ENCODE measurements at places on chromosomes 2 and 18.

GRCh38 chr2:147851244-147851930, 6.6 kb downstream of the ACVR2A start:
- DNase-seq, result no peak

GRCh38 chr2:118046634-118047210, 32.9 kb upstream of the CCDC93 start:
- no peak for DNase-seq

DNA sequence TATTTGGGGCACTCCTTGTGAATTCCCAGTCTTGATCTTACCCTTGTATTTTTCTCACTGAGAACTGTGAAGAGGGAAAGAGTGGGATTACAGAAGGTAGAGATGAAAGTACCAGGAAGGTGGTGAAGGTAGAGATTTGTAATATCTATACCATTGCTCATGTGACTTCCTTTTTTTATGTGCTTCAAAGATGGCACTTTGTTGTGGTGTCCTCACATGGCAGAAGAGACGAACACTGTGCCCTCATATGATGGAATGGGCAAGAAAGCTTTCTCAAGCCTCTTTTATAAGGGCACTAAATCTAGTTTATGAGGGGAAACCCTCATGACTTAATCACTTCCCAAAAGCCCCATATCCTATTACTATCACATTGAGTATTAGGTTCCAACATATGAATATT, 28.9 kb upstream of the PPM1B start:
- no peak for DNase-seq

DNA sequence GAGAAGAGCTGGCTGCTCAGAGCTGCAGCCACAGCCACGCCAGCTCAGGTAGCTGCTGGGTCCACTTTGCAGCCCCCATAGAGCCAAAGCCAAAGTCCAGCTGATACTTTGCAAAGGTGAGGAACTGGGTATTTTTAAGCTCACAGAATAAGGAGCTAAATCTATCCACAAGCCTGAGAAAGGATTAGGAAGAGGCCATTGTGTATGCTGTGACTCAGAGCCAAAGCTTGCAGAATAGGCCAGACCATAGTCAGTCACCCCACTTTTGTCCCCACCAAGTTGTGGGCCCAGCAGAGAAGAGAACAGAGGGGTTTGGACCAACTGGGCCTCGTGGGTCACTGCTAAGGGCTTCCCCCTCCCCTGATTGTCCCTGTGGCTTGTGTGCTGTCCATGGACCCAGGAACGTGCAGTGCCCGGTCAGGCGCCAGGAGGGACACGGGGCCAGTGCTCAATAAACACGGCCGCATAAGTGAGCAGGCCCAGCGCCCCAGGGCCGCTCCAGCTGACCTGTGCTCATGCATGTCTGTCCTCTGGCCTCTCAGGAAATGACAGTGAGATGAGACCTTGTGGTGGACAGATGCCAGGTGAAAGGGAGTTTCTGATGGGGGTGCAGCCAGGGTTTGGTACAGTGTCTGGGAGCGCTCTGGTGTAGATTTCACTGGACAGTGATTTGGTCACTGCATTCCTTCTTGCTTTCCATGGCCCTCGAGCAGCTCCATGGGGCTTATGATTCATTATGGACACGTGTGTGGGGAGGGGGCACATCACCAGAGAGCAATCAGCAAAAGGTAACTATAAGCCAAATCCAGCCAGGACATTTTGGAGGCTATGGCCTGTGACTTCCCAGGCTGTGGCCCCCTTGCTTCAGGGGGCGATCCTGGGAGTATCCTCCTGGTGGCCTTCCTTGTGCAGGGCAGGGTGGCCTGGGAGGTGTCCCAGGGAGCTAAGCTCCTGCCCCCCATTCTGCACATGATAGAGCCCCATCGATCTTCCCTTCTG, 31.3 kb downstream of the MAL start:
- DNase-seq, result no peak

DNA sequence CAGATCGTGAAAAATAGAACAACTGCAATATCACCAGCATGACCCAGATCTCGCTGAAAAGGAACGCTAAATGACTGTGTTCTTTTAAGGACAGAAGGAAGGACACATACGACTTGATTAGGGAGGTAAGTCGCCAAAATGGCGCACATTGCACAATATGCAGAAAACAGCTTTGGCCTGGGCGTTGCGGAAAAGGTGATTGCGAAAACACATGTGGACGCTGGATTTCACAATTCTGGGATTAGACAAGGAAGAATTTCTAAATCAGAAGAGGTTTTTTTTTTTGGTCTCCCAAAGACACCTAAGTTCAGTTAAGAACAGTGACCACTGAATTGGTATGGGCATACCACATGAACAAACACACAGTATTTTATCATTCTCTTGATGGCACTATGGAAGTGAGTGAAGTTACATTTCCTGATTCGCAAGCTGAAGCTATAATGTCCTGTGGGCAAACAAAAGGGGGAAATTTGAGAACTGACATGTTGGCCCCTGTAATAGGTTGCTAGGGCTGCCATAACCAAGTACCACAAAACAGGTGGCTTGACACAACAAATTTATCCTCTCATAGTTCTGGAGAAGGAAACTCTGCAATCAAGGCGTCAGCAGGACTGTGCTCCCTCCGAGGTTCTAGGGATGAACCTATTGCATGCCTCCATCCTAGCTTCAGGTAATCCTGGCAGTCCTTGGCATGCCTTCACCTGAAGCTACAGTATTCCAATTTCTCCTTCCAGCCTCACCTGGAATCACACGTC, 25.8 kb upstream of the ERICH2 start:
- DNase-seq, result no peak

GRCh38 chr2:128610496-128610895, 291.8 kb upstream of the HS6ST1 start:
- no peak for DNase-seq

- no peak for DNase-seq
Measured at GRCh38 chr2:157264099-157264498, 6.6 kb downstream of the GALNT5 start.
